ENCODE measurements at places on chromosomes 2 and 18. TPM values are rescaled to one million over a fixed set of nuclear protein-coding genes. Genes with fewer than 3 reads are reported as not detected.

The ATG16L1 gene
- 18.9 TPM for polyA plus RNA-seq

The RAPGEF4 gene
- 2.5 TPM for polyA plus RNA-seq

The CRYGC gene
- polyA plus RNA-seq = not detected

The TFCP2L1 gene
- 0.22 TPM for polyA plus RNA-seq

The PRKAG3 gene
- polyA plus RNA-seq = 44.4 TPM

The SPP2 gene
- polyA plus RNA-seq = not detected

The SIX2 gene
- 7.2 TPM for polyA plus RNA-seq

The IL36A gene
- polyA plus RNA-seq = not detected

The LRP1B gene
- polyA plus RNA-seq = 3.7 TPM

The GALR1 gene
- 0.09 TPM for polyA plus RNA-seq

The GPBAR1 gene
- 2.0 TPM for polyA plus RNA-seq

The WNT10A gene
- polyA plus RNA-seq = 0.23 TPM

The CNGA3 gene
- 0.57 TPM for polyA plus RNA-seq

The LHCGR gene
- 0.25 TPM for polyA plus RNA-seq

The ST6GAL2 gene
- 3.6 TPM for polyA plus RNA-seq

The DLX2 gene
- polyA plus RNA-seq = not detected

The KIF5C gene
- polyA plus RNA-seq = 0.96 TPM

The HRH4 gene
- 0.06 TPM for polyA plus RNA-seq

The PUS10 gene
- polyA plus RNA-seq = 5.9 TPM

The IL1F10 gene
- polyA plus RNA-seq = not detected

The LCT gene
- not detected for polyA plus RNA-seq

The FBXO41 gene
- 0.23 TPM for polyA plus RNA-seq

The FAM228A gene
- 0.37 TPM for polyA plus RNA-seq

The PTH2R gene
- 0.08 TPM for polyA plus RNA-seq

The SLC19A3 gene
- polyA plus RNA-seq = 0.67 TPM

The INHBB gene
- polyA plus RNA-seq = 0.90 TPM

The SMAD2 gene
- 60.7 TPM for polyA plus RNA-seq

The UGT1A5 gene
- polyA plus RNA-seq = not detected

The KIF3C gene
- 9.5 TPM for polyA plus RNA-seq

The GKN1 gene
- 0.25 TPM for polyA plus RNA-seq

The GPR55 gene
- not detected for polyA plus RNA-seq

The ALPP gene
- polyA plus RNA-seq = not detected

Data from hindlimb muscle (tissue), 1 donor.